Uterus (tissue), 4 donors: ENCODE measurements at places on chromosomes 4 and X. TPM values are rescaled to one million over a fixed set of nuclear protein-coding genes. Genes with fewer than 3 reads are reported as not detected.

Gene RIBC1
- total RNA-seq = 2.5 TPM

DNA sequence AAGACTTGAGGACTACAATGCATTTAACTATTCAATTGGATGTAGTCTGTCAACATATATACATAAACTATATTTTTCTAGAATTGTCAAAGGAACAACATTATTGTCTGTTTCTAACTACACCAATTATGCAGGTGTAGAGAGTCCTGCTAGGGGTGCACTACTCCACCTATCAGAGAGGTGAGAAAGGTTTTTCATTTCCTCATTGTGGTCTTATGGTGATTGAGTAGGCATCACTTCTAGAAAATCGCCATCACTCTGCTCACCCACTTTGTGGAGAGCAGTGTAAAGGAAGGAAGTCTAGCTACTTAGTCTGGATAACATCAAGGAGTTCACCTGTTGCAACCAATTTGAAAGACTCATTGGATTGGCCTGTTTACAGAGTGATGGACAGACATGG is 4.4 kb upstream of the ADH1C start:
- no peak overlapping the region for H3K4me3 ChIP-seq
- peaks cover 5% of the 10 kb centered on the region for H3K4me1 ChIP-seq
- no peaks in the 10 kb centered on the region for H3K27me3 ChIP-seq
- no peaks in the 10 kb centered on the region for H3K36me3 ChIP-seq
- H3K27ac ChIP-seq = no peak overlapping the region
- no peak for DNase-seq

Gene MUC7
- total RNA-seq = not detected

Gene OPRPN
- total RNA-seq = not detected

GRCh38 chrX:10617999-10618351 is 2.4 kb downstream of the MID1 start:
- H3K4me3 ChIP-seq = no peak overlapping the region
- H3K27me3 ChIP-seq = no peaks in the 10 kb centered on the region
- no peak for DNase-seq
- no peaks in the 10 kb centered on the region for H3K4me1 ChIP-seq
- H3K36me3 ChIP-seq = no peaks in the 10 kb centered on the region
- H3K27ac ChIP-seq = no peak overlapping the region

GRCh38 chrX:84487365-84488353 is 14.6 kb downstream of the HDX start:
- no peaks in the 10 kb centered on the region for H3K36me3 ChIP-seq
- no peak for DNase-seq
- H3K27me3 ChIP-seq = no peaks in the 10 kb centered on the region
- no peaks in the 10 kb centered on the region for H3K4me1 ChIP-seq
- H3K27ac ChIP-seq = no peak overlapping the region

- H3K27me3 ChIP-seq = no peaks in the 10 kb centered on the region
- H3K27ac ChIP-seq = no peak overlapping the region
- H3K4me1 ChIP-seq = no peaks in the 10 kb centered on the region
- H3K4me3 ChIP-seq = no peak overlapping the region
- DNase-seq = no peak
Measured at GRCh38 chr4:77225022-77225421, 68.0 kb downstream of the CCNG2 start.

DNA sequence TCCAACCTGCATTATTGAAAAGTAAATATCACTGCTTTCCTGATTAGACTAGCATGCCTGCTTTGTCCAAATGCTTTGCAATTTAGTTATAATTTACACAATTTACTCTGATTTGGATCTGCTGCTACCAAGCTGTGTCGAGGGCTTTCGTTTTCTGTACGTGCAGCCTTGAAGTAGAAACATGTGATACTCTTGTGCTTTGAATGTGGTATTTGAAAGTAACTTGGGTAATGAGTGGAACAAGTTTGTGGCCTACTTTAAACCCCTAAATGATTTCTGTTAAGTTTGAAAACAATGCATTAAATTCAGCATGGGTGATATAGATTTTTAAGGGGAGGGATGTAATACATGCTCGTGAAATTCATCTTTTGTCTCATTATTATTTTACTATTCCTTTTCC is 240.7 kb downstream of the IQCM start:
- H3K4me3 ChIP-seq = no peak overlapping the region
- no peaks in the 10 kb centered on the region for H3K36me3 ChIP-seq
- H3K27me3 ChIP-seq = no peaks in the 10 kb centered on the region
- no peak overlapping the region for H3K27ac ChIP-seq
- H3K4me1 ChIP-seq = no peaks in the 10 kb centered on the region

- no peak overlapping the region for H3K4me3 ChIP-seq
- no peaks in the 10 kb centered on the region for H3K27me3 ChIP-seq
- no peaks in the 10 kb centered on the region for H3K4me1 ChIP-seq
- H3K27ac ChIP-seq = no peak overlapping the region
- no peak for DNase-seq
- no peaks in the 10 kb centered on the region for H3K36me3 ChIP-seq
Measured at GRCh38 chr4:158805635-158806471, 37.0 kb downstream of the FNIP2 start.

DNA sequence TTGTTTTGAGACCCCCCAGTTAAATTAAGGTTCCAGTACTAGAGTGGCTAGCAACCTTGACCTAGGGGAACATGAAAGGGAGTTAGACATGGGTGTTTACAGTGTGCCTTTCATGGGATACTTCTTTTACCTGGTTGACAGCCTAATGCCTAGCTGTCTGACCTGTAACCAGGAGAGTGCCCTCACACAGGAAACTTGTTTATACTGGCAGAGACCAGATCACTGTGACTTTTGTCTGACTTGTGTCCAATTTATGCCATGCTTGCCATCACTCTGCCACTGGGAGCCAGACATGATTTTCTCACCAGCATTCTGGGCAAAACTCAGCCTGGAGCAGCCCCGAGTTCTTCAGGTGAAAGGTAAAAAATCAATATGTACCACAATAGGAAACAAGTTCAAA is 305.9 kb downstream of the CHIC1 start:
- DNase-seq = no peak
- H3K36me3 ChIP-seq = no peaks in the 10 kb centered on the region
- H3K27me3 ChIP-seq = no peaks in the 10 kb centered on the region

Gene P2RY8
- 0.59 TPM for total RNA-seq

DNA sequence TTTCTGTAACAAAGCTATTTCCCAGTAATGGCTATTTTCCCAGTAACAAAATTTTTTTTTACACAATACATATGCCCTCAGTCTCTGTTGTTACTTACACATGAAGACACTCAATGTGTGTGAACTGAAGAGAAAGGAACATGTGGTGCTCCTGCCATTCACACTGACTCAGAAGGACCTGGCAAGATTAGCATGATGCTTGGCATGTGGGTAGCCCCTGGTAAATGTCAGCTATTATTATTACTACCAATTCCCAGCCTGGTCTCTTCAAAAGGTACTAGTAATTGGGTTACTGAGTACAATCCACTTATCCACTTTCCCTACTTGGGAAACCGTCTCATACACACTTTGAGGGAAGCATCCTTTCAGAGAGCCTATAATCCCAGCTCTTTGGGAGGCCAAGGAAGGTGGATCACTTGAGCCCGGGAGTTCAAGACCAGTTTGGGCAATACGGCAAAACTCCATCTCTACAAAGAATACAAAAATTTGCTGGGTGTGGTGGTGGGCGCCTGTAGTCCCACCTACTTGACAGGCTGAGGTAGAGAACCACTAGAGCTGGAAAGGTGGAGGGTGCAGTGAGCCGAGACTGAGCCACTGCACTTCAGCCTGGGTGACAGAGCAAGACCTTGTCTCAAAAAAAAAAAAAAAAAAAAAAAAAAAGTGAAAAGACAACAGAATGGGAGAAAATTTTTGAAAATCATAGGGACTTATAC is 14.6 kb downstream of the RBBP7 start:
- no peaks in the 10 kb centered on the region for H3K4me1 ChIP-seq
- H3K36me3 ChIP-seq = no peaks in the 10 kb centered on the region
- DNase-seq = no peak
- H3K27ac ChIP-seq = no peak overlapping the region

GRCh38 chr4:185207466-185207865 is 1.9 kb upstream of the SNX25 start:
- no peaks in the 10 kb centered on the region for H3K36me3 ChIP-seq
- H3K27me3 ChIP-seq = no peaks in the 10 kb centered on the region
- no peak overlapping the region for H3K4me3 ChIP-seq
- no peak overlapping the region for H3K27ac ChIP-seq
- no peaks in the 10 kb centered on the region for H3K4me1 ChIP-seq

Gene NCBP2L
- not detected for total RNA-seq

Gene PHKA2
- 3.6 TPM for total RNA-seq

DNA sequence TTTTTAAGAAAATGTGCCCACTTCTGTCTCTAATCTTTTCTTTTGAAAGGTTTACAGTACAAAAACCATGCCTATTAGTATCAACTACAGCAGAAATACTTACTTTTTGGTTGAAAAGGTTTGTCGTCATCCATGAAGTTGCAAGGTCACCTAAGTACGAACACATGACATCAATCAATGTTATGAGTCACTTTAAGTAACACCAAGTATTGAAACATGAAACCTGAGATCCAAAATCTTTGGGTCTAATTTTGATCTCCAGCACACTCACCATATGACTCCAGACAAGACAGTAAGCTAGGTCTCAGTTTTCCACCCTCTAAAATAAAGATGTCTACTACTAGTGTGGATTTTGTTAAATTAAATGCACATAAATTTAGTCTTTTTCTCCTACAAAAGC is 8.4 kb downstream of the ZNF280C start:
- no peaks in the 10 kb centered on the region for H3K27me3 ChIP-seq
- H3K4me3 ChIP-seq = no peak overlapping the region
- H3K36me3 ChIP-seq = no peaks in the 10 kb centered on the region
- H3K27ac ChIP-seq = no peak overlapping the region
- H3K4me1 ChIP-seq = no peaks in the 10 kb centered on the region
- DNase-seq = no peak

- H3K36me3 ChIP-seq = no peaks in the 10 kb centered on the region
- DNase-seq = no peak
- H3K4me1 ChIP-seq = no peaks in the 10 kb centered on the region
- H3K4me3 ChIP-seq = no peak overlapping the region
Measured at GRCh38 chr4:80875642-80876041, 154.9 kb upstream of the BMP3 start.

- no peaks in the 10 kb centered on the region for H3K36me3 ChIP-seq
- no peak overlapping the region for H3K4me3 ChIP-seq
- no peaks in the 10 kb centered on the region for H3K4me1 ChIP-seq
- H3K27me3 ChIP-seq = no peaks in the 10 kb centered on the region
Measured at GRCh38 chr4:176393306-176394013, 73.7 kb downstream of the SPCS3 start.

- H3K27me3 ChIP-seq = no peaks in the 10 kb centered on the region
- no peaks in the 10 kb centered on the region for H3K4me1 ChIP-seq
- no peak overlapping the region for H3K4me3 ChIP-seq
- no peak for DNase-seq
Measured at GRCh38 chr4:123037804-123038203, 115.4 kb upstream of the NUDT6 start.

- no peak overlapping the region for H3K4me3 ChIP-seq
- no peaks in the 10 kb centered on the region for H3K27me3 ChIP-seq
- peak; percentile 63 for DNase-seq
- no peaks in the 10 kb centered on the region for H3K4me1 ChIP-seq
- no peaks in the 10 kb centered on the region for H3K36me3 ChIP-seq
Measured at GRCh38 chrX:24242649-24243175, 71.2 kb downstream of the SUPT20HL2 start.

Gene DCAF4L1
- 0.35 TPM for total RNA-seq

Gene CTAG1A
- not detected for total RNA-seq

DNA sequence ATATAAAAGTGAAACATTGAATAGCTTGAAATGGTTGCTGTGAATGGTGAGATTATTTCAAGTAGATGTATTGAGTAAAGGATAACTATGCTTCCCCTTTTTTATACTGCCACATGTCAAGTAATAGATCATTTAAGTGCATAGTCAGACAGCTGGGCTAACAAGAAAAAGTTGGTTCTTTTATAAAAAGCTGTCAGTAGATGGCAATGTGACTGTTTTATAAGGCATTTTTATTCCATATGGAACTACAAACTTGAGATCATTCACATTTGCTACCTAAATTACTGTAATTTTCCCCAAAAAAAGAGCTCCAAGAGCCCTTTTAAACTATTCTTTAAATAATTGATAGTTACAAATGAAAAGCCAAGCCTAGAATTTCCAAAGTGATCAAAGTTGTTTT is 831.0 kb downstream of the C4orf33 start:
- no peaks in the 10 kb centered on the region for H3K36me3 ChIP-seq
- H3K27ac ChIP-seq = no peak overlapping the region

Gene SLC10A4
- total RNA-seq = not detected

- no peaks in the 10 kb centered on the region for H3K4me1 ChIP-seq
- no peaks in the 10 kb centered on the region for H3K27me3 ChIP-seq
- no peak for DNase-seq
- H3K27ac ChIP-seq = no peak overlapping the region
- no peak overlapping the region for H3K4me3 ChIP-seq
Measured at GRCh38 chr4:153745651-153746050, 14.2 kb downstream of the RNF175 start.

Gene GAGE12E
- total RNA-seq = not detected

Gene ENAM
- total RNA-seq = not detected

- H3K36me3 ChIP-seq = no peaks in the 10 kb centered on the region
- H3K4me1 ChIP-seq = no peaks in the 10 kb centered on the region
- H3K27ac ChIP-seq = no peak overlapping the region
- H3K4me3 ChIP-seq = no peak overlapping the region
- no peak for DNase-seq
Measured at GRCh38 chr4:101400096-101400495, 52.8 kb upstream of the PPP3CA start.

Gene SRPX2
- 23.8 TPM for total RNA-seq

Gene FREM3
- total RNA-seq = 1.9 TPM

GRCh38 chrX:13750204-13750603 is 15.7 kb downstream of the OFD1 start:
- no peak overlapping the region for H3K4me3 ChIP-seq
- H3K4me1 ChIP-seq = no peaks in the 10 kb centered on the region
- no peaks in the 10 kb centered on the region for H3K27me3 ChIP-seq
- no peaks in the 10 kb centered on the region for H3K36me3 ChIP-seq
- H3K27ac ChIP-seq = no peak overlapping the region
- no peak for DNase-seq

DNA sequence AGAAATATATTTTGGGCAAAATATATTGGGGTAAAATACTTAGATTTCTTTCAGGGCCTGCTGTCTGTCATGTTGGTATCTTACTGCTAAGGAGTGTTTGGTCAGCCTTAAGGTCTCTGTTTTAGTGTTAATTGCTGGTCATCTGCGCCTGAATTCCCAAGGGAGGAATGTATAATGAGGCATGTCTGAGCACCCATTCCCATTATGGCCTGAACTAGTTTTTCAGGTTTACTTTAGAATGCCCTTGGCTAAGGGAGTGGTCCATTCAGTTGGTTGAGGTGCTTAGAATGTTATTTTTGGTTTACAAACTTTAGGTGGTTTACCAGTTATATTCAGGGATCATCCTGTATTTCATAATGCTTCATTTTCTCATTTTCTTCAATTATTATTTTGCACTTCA is 125.9 kb downstream of the CFAP299 start:
- H3K27me3 ChIP-seq = no peaks in the 10 kb centered on the region
- H3K4me3 ChIP-seq = no peak overlapping the region
- DNase-seq = no peak
- H3K27ac ChIP-seq = no peak overlapping the region
- no peaks in the 10 kb centered on the region for H3K4me1 ChIP-seq

Gene TMEM31
- total RNA-seq = not detected

GRCh38 chr4:8910100-8910821 is 38.6 kb upstream of the HMX1 start:
- H3K4me1 ChIP-seq = no peaks in the 10 kb centered on the region
- no peaks in the 10 kb centered on the region for H3K36me3 ChIP-seq
- H3K4me3 ChIP-seq = no peak overlapping the region

Gene PDLIM3
- 131 TPM for total RNA-seq
